Hindlimb muscle (tissue), 1 donor: ENCODE measurements at places on chromosomes 2 and 18. TPM values are rescaled to one million over a fixed set of nuclear protein-coding genes. Genes with fewer than 3 reads are reported as not detected.

- no peak for DNase-seq
Observed at GRCh38 chr2:52383541-52383940, 1351.6 kb upstream of the NRXN1 start.

DNA sequence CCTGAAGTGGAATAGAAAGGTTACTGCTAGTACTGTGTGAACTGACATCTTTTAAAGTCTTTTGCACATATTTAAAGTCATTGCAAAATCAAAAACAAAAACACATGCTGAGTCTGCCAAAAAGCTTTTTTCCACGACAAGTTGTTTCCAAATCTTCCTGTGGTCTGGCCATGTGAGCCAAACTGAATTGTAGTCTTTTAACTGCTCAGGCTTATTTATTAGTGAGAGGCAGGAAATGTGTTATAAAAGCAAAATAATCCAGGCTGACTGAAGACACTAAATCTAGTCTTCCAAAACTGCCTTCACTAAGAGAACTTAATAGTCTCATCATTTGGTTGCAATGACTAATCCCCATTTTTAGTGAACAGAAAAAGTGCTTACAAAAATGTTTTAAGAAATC, 2.3 kb downstream of the KRCC1 start:
- DNase-seq = peak; percentile 58

GRCh38 chr18:306608-307255, 38.9 kb upstream of the THOC1 start:
- DNase-seq = no peak

DNA sequence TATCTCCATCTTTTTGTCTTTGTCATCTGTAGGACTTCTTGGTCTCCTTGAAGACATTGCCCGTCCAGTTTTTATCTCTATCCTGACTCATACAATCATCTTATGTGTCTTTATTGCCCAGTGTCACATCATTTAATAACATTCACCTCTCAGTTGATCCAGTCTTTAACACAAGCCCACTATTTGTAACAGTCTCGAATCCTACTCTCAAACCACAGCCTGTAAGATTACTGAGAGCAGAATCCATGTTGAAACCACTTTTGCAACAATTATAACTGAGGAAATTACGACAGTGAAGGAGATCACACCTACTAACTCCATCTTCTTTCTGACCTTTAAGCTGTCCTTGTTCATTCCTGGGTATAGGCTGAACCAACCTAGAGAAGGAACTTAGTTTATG, 1206.0 kb upstream of the ZEB2 start:
- no peak for DNase-seq

- DNase-seq = peak; percentile 63
Observed at GRCh38 chr2:7813541-7814292, 868.1 kb upstream of the ID2 start.

DNA sequence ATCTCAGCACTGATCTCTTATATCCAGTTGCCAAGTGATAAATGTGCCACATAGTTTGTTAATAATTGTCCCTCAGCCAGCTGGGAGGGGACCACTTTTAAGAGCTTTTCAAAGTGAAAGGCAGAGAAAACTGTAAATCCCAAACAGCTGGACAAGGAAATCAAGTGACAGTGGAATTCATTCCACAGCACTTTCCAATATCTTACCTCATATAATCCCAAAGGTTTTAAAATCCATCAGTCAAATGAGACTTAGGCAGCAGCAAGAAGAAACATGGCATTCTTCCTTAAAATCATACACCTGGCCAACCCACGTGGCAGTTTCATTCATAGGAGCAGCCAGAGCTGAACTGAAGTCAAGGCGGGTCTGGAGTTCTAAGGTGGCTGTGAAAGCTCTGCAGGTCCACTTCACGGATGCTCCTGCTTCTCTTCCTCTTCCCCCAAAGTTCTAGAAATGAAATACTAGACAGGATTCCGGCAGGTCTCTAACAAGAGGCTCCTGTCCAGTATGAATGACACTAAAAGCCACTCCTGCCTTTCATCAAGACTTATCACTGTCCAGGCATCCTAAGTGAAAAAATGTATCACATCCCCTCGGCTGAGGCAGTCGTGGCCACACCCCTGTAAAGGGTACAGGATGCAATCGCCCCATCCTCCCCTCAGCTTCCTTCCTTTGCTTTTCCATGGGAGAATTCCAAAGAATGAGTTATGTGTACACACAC, 190.4 kb upstream of the STK17B start:
- no peak for DNase-seq

- DNase-seq = no peak
Observed at GRCh38 chr2:172427990-172428831, 825 bp downstream of the ITGA6 start.

DNA sequence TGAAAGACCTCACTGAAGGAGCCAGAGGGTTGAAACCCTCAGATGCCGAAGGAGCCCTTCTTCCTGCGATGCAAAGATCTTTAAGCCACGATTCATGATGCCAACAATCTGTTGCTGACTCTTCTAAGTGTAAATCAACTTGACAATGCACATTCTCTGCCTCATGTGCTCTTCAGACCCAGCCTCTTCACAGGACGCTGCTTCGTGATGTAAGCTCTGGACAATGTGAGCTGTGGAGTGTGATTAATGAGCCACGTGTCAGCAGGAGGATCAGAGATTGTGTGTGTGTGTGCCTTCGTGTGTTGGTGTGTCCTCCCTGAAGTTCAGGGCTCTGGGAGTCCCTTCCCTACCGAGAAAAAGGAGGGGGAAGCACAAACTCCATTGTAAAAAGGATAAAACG, 26.5 kb upstream of the TWIST2 start:
- no peak for DNase-seq

GRCh38 chr2:234606896-234607295, 110.0 kb upstream of the ARL4C start:
- no peak for DNase-seq

GRCh38 chr2:124025171-124025580, at the start of gene CNTNAP5:
Gene CNTNAP5 (plus strand): TSS chr2:124025287. CDS start chr2:124025651, 364 bp downstream.
- peak; percentile 72 for DNase-seq

GRCh38 chr2:234156326-234156725, 105.8 kb downstream of the SPP2 start:
- DNase-seq = no peak

DNA sequence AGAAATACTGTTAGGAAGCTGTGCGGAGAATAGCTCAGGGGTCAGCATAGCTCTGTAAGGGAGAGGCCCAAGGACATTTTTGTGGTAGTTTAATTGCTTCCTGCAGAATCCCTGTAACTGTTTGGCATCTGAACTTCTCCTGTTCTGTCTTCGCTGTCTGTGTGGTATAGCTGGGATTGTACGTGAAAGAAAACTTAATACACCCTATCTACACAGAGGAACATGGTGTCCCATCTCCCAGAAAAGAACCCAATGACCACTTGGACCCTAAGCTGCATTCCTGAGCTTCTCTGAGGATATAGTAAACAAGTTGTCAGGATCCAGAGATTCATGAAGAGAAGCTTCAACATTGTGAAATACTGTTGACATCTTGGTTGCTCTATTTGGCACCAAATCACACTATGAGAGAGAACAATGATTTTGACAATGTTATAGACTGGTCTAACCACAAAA, 81.3 kb downstream of the CDC42EP3 start:
- DNase-seq = no peak

DNA sequence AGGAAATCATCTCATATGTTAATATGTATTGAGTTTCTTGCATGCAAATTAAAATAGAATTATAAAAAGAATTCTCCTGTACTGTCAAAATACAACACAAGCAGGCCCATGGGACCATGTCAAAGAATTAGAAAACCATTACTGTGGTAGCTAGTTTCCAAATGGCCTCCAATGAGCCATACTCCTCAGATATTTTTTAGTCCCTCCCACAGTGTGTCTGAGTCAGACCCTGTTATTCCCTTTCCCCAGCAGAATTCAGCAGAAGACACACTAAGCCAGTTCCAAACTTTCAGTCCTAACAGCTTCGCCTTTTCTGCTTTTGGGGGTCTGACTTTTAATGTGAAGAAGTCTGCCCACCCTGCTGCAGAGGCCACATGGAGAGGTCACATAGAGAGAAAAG, 86.7 kb downstream of the FIGN start:
- no peak for DNase-seq

- DNase-seq = no peak
Observed at GRCh38 chr2:9867881-9868280, 24.6 kb downstream of the TAF1B start.

GRCh38 chr2:111042772-111043771, 77.6 kb upstream of the BCL2L11 start:
- no peak for DNase-seq

GRCh38 chr2:165440367-165440766, 29.1 kb upstream of the CSRNP3 start:
- peak; percentile 81 for DNase-seq

DNA sequence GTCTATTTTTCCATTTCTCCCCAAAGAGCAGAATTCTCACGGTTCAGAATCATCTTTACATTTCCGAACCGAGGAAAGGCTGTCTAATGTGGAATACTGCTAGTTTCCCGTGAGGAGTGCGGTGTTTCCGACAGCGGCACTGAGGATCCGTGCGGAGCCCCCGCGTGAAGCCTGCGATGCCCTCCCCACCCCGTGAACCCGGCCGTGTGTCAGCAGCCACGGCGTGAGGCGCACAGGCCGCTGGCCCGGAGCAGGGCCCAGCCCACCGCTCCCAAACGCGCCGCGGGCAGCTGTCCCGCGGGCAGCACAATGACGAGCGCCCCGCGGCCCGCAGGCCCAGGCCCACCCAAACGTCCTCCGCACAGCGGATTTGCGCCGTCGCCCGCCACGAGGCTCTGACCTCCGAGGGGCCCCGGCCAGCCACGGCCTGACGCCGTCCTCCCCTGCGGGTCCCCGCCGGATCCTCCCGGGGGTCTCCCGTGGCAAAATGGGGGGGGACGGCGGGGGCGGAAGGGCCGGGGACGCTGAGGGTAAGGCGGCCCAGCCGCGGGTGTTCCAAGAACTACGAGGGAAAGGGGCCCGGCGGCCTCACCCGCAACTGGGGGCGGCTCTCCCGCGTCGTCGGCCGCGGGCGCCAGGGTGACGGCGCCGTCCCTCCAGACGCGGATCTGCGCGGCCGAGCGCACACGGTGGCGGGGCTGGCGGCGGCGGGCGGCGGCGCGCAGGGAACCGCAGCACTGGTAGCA, 796 bp downstream of the SPIRE1 start:
- peak; percentile 62 for DNase-seq

DNA sequence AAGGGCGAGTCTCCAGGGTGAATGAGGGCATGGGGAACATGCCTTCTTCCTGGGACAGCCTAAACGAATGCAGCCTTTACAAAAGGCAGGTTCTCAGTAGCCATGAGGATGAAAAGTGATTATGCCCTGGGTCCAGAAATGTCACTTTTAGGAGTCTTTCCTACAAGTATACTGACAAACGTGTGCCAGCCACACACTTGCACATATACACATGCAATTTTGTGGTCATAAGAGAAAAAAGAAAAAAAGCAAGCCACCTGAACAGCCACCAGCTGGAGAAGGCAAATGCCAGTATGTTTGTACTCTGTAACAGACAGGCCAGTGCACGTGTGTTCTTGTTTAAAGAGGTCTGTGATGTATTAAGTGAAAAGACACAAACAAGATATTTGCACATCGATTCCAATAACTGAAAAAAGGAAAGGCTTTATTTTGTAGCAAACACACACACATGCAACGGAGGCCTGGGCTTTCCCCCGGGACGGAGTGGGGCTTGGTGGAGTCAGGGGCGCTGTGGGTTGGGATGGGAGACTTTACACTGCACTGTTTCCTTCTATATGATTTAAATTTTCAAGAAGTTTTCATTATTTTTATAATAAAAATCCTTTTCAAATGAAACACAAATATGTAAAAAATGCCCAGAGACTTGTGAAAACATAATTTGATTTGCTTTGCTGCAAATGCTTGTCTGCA, 108.4 kb downstream of the FAM210A start:
- no peak for DNase-seq

- no peak for DNase-seq
Observed at GRCh38 chr2:136291871-136292270, 173.9 kb upstream of the CXCR4 start.

DNA sequence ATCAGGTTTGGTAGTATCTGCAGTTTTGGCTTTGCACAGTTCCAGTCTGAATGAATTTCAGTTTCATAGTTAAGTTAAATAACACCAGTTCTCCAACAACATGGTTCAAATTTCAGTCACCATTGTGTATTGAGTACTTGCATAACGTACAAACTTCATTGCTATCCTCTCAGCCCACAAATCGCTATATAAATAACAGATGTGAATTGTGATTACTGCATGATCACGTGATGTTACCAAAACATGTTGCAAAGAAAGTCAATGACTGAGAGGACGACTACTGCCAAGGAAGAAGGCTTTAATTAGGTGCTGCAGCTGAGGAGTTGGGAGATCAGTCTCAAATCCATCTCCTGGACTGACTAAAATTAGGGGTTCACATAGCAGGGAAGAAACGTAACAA, 48.2 kb downstream of the COL4A4 start:
- DNase-seq = no peak

GRCh38 chr2:190318514-190318913, 1.1 kb downstream of the HIBCH start:
- no peak for DNase-seq

DNA sequence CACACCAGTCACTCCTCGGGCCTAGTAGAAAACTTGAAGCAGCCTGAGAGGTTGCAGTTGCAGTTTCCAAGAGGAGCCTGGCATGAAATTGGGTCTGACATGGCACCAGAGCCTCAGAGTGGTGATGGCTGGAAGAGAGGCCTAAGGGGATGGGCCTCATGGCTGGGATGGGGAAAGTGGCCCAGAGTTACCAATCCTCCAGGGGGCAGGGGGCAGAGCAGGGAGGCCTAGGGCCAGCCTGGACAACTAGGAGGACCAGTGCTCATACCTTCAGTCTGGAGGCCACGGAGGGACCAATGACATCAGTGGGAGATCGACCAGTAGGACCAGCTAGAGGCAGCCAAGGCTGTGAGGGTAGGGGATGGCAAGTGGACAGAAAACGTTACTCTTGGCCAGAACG, 15.1 kb upstream of the ADCY3 start:
- DNase-seq = no peak

DNA sequence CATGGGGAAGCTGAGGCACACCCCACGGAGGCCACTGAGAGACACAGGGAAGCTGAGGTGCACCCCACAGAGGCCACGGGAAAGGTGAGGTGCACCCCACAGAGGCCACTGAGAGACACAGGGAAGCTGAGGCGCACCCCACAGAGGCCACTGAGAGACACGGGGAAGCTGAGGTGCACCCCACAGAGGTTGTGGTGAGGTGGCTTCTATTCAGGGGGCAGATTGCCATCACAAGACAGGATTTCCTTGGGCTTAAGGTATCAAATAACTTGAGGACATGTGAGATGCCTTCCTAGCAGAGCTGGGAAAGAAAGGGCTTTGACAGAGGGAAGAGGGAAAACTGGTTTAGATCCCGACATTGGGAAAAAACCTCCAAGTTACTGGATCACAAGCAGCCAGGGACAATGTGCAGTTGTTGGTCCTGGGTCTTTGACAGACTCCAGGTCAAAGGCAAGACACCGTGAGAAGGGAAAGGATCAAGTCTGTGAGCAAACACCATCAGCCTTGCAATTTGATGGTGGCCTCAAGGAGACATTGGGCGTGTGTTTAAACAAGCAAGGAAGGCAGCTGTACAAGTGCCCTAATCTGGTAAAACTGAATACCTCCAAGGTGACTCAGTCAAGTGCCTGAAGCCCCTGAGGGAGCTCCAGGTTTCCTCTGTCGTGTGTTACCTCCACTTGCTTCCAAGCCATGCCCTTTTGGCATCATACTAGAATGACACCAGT, 133.2 kb upstream of the EPAS1 start:
- no peak for DNase-seq

GPR35 gene
- 2.5 TPM for polyA plus RNA-seq

SERPINB4 gene
- 0.35 TPM for polyA plus RNA-seq

FAM110C gene
- 0.94 TPM for polyA plus RNA-seq

POU3F3 gene
- not detected for polyA plus RNA-seq
